ENCODE measurements at places on chromosomes 11 and 22. TPM values are rescaled to one million over a fixed set of nuclear protein-coding genes. Genes with fewer than 3 reads are reported as not detected.

Gene NPAS4
- total RNA-seq = 0.16 TPM

- DNase-seq = no peak
Measured at GRCh38 chr11:88495836-88496235, 158.3 kb upstream of the CTSC start.

Gene MIAT
- 5.1 TPM for total RNA-seq

- no peak for DNase-seq
Measured at GRCh38 chr11:70531281-70532065, 133.1 kb downstream of the CTTN start.

GRCh38 chr11:85531191-85531897 lies 95.8 kb downstream of the DLG2 start:
- no peak for DNase-seq

Gene OR51I1
- not detected for total RNA-seq

DNA sequence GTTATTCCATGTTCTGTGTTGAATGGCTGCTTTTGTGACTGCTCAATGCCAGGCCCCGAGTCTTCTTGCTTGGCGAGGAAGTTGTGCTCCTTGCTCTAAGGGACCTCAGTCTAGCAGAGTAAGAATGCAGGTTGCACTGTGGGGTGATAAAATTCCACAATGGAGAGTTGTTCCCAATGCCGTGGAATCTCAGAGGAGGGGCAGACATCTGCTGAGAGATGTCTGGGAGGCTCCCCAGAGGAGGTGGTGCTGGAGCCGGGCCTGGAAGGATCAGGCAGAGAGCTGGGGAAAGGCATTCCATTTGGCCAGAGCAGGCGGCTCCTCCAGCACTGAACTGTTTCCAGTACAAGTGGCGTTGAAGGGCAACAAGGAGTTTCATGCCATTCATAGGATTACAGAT lies 55.2 kb downstream of the ST3GAL4 start:
- DNase-seq = no peak

DNA sequence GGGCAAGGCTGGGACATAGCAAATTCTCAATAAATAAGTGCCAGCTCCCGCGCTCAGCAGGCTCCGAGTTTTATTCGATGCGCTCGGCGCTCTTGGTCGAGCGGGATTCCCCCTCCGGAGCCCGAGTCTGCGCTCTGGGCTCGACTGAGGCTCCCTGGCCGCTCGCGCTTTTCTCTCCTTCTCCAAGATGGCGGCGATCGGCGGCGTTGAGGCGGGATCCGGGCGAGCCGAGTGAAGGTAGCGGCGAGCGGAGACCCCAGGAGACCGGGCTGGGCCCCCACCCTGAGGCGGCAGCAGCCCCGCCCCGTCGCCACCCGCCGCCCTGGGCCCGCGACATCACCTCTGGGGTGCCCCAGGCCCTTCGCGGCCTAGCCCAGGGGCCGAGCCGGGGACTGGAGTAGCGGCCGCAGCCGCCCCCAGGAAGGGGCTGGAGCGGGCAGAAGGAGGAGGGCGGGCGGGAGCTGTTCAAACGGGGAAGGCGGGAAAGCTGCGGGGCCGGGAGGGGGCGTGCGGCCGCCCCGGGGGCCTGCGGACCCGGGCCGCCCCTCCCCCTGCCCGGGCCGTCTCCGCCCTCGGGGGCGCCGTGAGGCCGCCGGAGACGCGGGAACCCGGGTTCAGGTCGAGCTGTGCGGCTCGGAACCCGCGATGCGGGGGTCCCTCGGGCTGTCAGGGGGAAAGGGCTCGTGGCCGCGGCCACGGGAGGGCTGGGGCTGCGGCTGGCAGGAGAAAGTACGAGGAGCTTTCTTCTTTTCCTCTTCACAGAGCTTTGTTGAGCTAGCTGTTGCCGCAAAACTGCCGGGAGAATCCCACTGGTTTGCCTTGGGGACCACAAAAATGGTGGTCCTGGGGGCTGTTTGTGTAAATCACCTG lies at the start of gene HMGXB4:
Gene HMGXB4 (plus strand): TSS at position 173 of the 870 bp plus-strand sequence. CDS start 4,898 bp downstream, outside the sequence.
- DNase-seq = peak; percentile 87

Gene TSSC4
- 54.2 TPM for total RNA-seq

- DNase-seq = no peak
Measured at GRCh38 chr11:95072948-95073347, 6.2 kb downstream of the SRSF8 start.

DNA sequence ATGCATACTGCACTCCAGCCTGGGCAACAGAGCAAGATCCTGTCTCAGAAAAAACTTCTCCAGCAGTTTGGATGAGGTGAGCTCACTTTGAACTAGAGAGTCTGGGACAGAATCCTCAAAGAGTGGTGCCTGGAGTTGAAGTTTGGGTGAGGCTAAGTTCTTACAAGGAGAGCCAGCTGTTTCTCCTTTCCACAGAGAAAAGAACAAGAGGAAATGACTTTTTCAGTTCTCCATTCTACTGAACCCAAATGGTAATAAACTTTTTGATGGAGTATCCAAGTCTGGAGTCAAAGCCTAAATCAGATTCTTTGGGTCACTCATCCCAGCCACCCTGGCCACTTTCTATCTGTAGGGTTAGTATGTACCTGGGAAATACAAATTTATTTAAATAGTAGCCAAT lies 102.7 kb downstream of the TRAF6 start:
- no peak for DNase-seq

Gene MRGPRF
- total RNA-seq = not detected

DNA sequence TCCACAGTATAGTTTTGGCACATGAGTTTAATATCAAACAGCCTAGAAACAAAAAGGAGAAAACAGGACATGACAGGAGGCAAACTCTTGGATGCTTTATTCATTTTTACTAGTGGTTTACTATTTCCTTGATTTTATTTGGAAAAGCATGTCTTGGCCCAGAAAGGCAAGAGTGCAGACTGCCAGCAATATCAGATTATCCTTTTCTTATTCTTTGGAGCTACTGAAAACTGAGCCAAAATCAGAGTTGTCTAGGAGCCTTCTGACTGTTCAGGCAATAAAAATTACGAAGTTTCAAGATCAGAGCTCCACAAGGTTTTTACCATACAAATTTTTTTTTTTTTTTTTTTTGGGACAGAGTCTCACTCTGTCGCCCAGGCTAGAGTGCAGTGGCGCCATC lies 16.0 kb downstream of the CELF1 start:
- no peak for DNase-seq

Gene CNIH2
- 1.9 TPM for total RNA-seq

DNA sequence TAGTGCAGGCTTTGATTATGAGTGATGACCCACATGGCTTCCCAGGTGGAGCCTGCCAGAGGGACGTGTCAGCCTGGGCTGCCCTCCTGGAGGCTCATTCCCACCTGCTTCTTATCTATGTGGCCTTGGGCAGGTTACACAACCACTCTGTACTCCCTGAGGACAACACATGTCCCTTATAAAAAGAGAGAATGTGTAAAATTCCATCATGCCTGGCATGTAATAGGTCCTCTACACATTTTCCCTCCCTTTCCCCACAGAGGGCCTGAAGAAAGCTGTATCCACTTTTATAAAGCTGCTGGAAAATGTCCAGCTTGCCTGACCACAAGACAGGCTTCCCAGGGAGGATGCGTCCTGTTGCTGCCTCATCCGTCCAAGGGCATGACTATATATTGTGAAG lies 55.0 kb upstream of the VSTM5 start:
- no peak for DNase-seq

DNA sequence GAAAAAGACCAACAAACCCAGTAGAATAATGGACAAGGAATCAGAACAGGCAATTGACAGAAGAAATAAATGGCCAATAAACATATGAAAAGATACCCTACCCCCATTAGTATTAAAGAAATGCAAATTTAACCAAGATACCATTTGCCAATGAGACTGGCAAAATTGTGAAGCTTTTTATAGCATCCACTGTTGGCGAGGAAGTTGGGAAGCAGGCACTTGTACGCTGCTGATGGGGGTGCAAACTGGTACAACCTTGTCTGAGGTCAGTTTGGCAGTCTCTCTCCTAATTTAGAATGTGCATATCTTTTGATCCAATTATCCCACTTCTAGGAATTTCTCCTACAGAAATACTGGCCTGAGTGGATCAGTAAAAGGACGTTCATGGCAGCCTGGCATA lies 8.6 kb upstream of the NRXN2 start:
- DNase-seq = no peak

Gene RASD2
- total RNA-seq = 0.16 TPM

GRCh38 chr11:103936059-103936458 lies 100.4 kb upstream of the DDI1 start:
- DNase-seq = no peak
